Tongue (tissue), 3 donors: ENCODE measurements at places on chromosomes 2 and 18.

DNA sequence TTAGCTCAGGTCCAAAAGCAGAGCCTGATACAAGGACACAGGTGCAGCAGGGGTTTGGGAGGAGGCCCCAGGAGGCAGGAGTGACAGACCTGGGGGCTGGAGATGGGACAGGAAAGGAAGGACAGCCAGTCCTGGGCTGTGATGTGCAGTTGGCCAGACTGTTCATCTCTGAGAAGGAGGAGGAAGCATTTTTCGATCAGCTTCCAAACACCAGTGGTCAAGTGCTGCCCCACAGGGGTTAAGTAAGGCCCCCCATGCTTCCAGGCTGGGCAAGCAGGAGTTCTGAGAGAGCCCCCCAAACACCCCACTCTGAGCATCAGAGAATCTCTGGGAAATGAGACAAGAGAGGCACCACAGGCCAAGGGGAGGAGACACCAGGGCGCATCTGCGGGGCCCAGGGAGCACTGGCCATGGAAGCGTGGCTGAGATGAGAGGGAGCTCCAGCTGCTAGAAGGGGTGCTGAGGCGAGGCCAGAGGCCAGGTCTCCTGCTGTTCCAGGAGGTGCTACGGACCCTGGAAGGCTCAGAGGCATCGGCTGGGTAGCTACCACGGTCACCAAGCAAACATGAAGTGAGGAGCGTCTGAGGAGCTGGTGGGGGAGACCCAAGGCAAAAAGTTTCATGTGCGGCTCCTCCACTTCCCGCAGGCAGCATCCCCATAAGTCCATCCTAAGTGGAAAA, 5.6 kb upstream of the HDAC4 start:
- DNase-seq: no peak

DNA sequence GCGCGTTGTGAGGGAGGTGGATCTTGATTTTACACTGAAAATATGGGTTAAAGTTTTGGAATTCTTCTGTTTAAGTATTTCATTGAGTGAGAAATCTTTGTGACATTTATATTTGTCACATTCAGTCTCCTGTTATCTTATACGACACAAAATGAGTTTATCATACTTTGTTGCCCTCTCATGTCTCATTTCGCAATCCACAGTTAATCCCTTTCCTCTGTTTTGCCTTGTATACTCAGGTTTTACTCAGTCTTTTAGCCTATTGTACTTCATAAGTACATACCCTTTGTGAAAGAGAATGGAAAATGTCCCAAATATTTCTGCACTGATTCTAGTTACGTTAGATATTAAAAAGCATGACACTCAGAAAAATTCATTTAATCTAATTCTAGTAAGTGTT, 142.7 kb downstream of the ATP9B start:
- DNase-seq: no peak

- no peak for DNase-seq
Observed at GRCh38 chr18:76937597-76937996, 115.2 kb downstream of the ZNF236 start.

GRCh38 chr2:153145470-153145978, 333.0 kb downstream of the RPRM start:
- DNase-seq: peak; percentile 54

DNA sequence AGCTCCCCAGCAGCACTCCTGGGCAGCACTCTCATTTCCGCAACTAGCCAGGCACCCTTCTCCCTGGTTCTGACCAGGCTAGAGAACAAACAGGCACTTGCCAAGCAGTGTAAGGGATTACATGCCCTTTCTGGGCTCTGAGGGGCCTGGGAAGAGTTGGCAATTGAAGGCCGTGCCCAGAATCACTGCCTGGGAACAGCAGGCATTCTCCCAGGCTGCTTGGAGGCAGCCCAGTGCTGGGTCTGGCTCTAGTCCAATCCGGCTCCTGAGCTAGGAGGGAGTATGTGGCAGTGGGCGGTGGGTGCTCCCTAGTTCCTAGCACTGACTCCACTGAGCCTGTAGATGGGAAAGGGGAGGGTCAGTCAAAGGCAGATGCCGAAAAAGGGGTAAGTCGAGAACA, 34.1 kb upstream of the SP3 start:
- DNase-seq: no peak

DNA sequence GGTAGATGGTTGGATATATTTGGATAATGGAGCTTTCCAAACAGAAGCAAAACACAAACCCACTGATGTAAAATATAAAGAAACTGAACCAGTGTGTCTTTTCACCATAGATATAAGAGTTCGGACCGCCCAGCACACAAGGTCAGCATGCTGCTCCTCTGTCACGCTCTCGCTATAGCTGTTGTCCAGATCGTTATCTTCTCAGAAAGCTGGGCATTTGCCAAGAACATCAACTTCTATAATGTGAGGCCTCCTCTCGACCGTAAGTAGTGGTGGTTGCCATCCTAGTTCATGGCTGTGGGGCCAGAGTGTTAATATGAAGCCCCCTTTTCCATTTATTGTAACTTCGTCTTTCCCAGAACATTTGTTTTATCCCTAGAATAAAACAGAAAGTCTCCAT, 125.2 kb upstream of the LYPD6 start:
- DNase-seq: no peak

GRCh38 chr18:60686142-60686541, 313.6 kb upstream of the MC4R start:
- no peak for DNase-seq

DNA sequence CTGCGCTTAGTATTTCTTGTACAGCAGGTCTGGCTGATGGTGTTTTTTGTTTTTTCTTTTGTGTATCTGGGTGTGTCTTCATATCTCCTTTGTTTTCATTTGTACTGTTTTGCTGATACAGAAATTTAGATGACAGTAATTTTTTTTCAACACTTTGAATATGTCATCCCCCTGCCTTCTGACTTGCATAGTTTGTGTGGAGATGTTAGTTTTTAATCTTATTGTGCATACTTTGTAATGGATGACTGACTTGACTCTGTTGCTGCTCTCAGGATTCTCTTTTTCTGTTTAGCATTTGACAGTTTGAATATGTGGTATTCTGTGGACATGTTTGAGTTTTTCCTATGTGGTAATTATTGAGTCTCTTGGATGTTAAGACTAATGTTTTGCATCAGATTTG, 161.3 kb downstream of the ZNF407 start:
- no peak for DNase-seq

GRCh38 chr2:71226096-71226964, 573 bp downstream of the PAIP2B start:
- peak; percentile 48 for DNase-seq

DNA sequence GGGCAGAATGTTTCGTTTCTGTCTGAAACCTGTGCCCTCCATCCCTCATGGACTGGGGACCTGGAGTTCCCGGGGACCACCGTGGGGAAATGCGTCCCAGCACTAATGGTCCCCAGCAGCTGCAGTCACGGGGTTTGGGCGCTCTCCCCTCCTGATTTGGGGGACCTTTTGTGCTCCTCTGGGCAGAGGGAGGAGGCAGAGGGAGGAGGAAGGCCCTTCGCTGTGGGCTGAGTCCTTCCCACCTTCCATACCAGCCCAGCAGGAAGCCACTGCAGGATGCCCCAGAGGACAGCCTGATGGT, 3.2 kb downstream of the GPR35 start:
- no peak for DNase-seq

DNA sequence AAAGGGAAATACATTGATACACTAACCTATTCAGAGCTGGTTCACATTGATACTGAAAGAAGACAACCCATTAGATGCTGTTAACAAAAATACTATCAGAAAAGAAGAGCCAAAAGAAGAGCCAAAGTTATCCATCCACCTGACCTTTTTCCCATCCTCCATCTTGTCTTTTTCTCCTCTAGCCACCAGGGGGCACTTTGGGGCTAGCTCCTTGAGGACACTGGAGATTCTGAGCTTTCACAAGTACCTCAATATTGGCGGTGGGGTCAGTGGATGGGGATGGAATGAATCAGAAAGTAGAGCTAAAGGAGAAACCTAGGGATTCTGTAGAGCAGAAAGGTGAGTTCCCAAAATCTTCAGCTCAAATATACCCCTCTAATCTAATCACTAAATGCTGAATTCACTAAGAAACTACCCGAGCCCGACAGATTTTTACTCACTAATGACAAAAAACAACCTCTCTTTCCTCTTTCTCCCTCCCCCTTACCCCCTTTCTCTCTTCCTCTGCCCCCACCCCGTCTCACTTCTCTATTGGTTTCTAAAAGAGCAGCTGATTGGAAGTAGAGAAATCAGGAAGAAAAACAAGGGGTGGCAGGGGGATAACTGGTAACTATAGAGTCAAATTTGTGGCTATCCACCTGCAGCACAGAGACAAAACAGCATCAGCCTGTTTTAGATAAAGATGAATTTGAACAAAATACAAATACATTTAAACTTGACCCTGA, 203.3 kb downstream of the TCF4 start:
- peak; percentile 25 for DNase-seq

GRCh38 chr2:239122421-239123110, 274.7 kb downstream of the TWIST2 start:
- peak; percentile 88 for DNase-seq

GRCh38 chr2:241417626-241418025, 61.5 kb downstream of the FARP2 start:
- DNase-seq: no peak

DNA sequence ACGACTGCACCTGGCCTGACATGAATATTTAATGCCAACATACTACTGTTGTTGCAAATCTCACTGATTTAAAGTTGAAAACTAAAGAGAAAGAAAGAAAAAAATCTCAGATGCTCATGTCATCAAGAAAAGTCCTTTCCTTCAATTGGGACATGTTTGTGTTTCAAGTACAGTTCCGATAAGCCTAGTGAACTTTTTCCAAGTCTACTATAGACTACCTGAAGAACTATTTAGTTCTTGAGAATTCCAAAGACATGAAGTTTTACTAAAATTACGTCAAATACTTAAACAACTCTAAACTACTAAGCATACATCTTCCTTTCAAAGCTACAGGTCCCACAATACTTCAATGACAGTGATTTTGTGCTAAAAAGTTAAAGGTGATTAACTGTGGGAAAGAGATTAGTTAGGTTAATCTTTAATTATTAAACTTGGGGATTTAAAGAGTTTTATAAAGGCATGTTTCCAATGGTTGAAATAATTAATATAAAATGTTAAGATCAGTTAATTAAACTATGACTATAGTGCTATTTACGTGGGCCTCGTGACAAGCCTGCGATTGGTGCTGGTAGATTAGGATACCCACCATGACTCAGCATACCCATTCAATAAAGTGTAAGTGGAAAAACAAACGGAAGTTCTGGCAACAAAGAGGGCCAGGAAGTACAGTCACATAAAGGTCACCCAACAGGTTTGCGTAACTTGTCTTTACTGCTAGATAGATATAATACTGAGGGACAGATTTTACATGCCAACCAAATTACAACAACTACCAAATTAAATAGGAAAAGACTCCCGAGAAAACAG, 55.5 kb downstream of the SEPTIN10 start:
- no peak for DNase-seq

DNA sequence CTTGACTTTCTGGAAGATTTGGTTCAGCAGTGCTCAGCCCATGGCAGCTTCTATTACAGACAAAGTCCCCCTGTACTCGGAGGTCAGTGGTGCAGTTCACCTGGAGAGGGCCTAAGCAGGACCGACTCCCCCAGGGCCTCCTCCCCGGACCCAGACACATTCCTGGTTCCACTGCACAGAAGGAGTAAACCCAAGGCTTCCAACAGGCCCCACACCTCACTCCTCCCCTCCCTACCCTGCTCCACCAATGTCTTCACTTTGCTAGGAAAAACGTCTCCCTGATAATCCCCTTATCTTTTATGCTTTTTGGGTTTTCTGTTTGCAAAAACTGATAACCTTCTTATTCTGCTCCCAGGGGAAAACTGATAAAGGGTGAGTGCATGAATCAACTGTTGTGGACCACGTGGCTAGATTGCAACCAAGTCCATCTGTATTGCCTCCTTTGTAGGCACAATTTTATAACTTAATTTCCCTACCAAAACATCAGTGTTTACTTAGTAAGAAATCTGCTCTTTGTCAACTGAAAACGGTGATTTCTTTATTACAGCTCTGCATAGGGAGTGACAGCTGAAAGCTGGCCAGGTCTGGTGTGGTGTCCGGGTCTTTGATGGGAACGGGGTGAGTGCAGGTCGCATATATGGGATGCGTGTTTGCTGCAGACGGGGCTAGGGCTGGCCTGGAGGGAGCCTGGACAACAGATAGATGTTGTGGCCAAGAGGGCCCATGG, 202.5 kb downstream of the GLI2 start:
- no peak for DNase-seq

GRCh38 chr2:212186166-212186565, 352.4 kb downstream of the ERBB4 start:
- no peak for DNase-seq

- no peak for DNase-seq
Observed at GRCh38 chr2:47019532-47019931, 103.9 kb upstream of the MCFD2 start.

DNA sequence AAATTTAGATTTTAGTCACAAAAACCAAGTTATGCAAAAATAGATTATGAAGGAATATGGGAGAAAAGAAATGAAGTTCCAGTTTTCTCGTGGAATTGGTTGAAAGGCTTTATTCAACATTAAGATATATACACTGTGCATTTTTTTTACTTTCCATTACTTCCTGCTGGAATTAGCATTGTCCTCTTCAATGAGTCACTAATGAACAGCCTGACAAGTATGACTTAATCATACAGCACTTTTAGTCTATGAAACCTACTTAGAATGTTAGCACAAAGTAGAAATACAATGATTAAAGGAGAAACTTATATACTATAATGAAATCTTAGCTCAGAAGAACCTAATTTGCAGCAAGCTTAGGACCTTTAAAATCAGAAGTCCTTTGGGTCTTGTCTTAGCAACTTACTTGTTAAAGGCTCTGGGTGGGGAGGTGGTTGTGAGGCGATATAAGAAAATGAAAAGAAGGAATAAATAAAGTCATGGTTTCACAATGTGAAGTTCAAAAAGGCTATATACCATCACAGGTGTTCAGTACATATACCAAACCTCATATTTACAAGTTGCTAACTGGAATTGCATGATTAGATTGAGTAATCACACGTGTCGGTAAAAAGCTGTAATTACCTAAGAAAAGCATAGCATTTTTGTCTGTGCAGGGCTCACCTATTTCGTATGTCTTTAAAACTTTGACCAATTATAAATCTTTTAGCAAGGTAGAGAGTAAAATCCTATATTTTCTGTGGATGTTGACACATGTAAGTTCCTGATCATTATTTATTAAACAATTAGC, 236.8 kb downstream of the CAMKMT start:
- DNase-seq: no peak

- DNase-seq: no peak
Observed at GRCh38 chr2:12781329-12781728, 64.6 kb downstream of the TRIB2 start.
